Aorta (tissue), 5 donors: ENCODE measurements at places on chromosomes 1 and 21. TPM values are rescaled to one million over a fixed set of nuclear protein-coding genes. Genes with fewer than 3 reads are reported as not detected.

Gene C1orf94
- polyA plus RNA-seq = not detected

GRCh38 chr21:17784604-17785402 lies 34.4 kb downstream of the C21orf91 start:
- DNase-seq = no peak

DNA sequence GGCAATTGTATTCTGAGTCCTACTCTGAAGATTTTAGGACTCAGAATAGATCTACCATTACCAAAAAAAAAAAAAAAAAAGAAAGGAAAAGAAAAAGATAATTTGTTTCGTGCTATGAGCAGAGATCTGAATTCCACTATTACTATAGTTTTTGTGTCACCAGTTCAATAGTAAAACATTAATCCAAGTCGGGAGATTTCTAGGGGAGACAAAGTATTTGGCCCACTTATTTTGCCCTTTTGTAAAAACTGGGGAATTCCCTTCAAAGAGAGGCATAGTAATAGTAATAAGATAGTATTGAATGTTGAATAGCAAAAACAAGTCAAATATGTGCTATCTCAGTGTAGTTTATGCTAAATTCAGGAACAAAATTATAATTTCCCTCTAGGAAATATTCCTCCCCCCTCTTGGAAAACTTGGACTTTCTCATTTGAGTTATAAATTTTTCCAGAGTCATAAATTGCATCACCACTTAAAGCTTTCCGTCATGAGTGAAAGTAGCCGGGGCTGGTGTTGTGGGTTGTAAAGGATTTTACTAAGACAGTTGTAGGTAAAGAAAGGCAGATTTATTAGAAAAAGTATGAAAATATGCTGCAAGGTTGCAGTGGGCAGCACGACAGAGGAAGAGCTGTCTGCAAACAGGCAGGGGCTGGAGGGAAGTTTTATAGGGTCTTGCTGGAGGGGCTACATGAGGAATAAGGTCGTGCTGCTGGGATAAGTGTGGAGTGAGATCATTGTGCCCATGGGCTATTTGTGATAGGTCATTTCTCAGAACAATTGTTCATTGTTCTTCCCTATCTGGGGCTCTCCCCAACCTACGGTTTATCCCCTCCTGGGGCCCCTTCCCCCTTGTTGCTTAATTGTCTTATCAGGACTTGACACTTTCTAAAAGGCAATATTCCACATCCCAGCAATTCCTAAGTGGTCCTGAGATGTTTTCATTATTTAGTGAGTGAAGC lies 1009.9 kb downstream of the PLA2G4A start:
- no peak for DNase-seq

GRCh38 chr1:45018599-45019230 lies 6.7 kb downstream of the UROD start:
- no peak for DNase-seq

- peak; percentile 65 for DNase-seq
Measured at GRCh38 chr1:201779351-201779880, 49.5 kb upstream of the IPO9 start.

Gene GUCA2A
- polyA plus RNA-seq = 1.0 TPM

Gene EXO1
- 1.1 TPM for polyA plus RNA-seq

Gene FCRLB
- polyA plus RNA-seq = 0.36 TPM

- DNase-seq = no peak
Measured at GRCh38 chr1:199170711-199171110, 531.9 kb downstream of the PTPRC start.

Gene VPS45
- 39.7 TPM for polyA plus RNA-seq

Gene C1orf198
- 110 TPM for polyA plus RNA-seq

DNA sequence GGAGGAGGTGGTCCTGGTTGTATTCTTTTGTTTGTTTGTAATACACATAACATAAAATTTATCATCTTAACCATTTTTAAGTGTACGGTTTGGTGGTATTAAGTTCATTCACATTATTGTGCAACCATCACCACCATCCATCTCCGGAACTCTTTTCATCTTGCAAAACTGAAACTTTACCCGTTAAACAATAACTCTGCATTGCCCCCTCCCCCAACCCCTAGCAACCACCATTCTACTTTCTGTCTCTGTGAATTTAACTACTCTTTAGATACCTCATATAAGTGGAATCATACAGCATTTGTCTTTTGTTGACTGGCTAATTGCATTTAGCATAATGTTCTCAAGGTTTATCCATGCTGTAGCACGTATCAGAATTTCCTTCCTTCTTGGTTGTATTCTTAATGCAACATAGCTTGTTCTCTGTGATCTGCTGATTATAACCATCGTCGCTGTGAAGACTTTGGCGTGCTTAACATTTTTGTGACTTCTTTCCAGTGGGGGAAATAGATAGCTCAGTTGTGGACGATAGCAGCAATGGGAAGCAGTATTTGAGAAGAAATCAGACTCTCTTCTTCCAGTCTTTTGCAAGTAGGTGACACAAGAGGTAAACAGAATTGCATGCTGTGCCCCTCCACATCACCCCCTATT lies 117.5 kb upstream of the HOOK1 start:
- DNase-seq = no peak

DNA sequence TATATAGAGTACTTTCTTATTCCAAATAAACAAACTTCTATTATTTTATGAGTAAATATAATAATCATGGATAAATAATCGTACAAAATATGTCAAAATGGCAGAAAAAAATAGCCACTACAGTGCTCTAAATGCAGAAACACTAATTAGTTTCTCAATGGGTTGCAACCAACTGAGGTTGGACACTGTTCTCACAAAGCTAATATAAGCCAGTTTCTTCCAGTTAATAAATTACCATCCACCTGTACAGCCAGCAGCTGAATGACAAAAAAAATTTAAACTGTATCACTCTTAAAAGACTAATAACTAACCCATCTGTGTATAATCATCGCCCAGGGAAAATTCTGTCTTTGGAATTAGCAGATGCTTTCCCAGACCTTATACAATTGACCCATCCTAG lies 36.9 kb downstream of the GDAP2 start:
- DNase-seq = no peak

Gene HRNR
- polyA plus RNA-seq = not detected

Gene ATP1A4
- polyA plus RNA-seq = 0.36 TPM

DNA sequence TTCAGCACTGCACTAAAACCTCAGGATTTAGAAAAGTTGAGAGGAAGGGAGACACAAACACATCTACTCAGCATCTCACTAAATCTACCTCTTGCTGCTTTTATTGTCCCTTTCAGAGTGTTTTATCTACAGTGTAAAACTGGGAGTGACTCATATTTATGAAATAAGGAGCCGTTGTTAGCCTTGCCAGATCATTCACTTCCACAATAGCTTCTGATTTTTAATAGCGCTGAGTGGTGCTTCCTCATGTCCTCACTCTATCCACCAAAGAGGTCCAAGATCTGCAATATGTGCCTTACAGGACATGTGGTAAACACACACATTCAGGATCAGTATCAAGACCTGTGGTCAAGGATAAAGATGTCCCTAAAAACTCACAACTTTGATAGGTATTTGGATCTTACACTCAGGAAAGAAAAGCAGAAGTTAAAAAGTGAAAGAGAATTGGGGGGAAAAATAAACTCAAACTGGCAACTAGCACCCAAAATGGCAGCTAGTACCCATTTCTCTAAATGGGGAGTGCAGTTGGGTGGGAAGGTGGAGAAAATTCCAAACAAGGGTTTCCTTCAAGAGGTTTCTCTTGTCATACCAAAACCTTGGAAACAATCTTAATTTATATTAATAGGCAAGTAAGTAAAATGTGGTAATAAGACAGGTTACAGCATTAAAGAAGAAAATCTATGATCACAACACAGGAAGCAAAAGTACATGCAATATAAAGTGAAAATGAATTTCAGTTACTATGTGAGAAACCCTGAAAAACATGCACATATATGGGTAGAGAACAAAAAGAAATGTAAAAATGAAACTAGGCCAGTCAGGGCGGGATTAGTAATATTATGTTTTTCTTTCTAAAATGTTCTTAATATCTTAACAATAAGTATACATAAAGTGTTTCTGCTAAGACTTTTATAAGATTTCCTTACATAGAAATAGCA lies 15.9 kb downstream of the DUSP10 start:
- DNase-seq = no peak

Gene CD52
- polyA plus RNA-seq = 8.3 TPM

- DNase-seq = no peak
Measured at GRCh38 chr1:118900643-118901440, 87.3 kb downstream of the TBX15 start.
